Activated CD4-positive, alpha-beta T cell treated with anti-CD3 and anti-CD28 coated beads, Interleukin-10, Interleukin-2, amounts not matched to agents 100 ng/mL and 50 ng/mL, durations not matched to agents 16 hours and 8 hours (primary cell): ENCODE measurements at places on chromosomes 12 and 14.

DNA sequence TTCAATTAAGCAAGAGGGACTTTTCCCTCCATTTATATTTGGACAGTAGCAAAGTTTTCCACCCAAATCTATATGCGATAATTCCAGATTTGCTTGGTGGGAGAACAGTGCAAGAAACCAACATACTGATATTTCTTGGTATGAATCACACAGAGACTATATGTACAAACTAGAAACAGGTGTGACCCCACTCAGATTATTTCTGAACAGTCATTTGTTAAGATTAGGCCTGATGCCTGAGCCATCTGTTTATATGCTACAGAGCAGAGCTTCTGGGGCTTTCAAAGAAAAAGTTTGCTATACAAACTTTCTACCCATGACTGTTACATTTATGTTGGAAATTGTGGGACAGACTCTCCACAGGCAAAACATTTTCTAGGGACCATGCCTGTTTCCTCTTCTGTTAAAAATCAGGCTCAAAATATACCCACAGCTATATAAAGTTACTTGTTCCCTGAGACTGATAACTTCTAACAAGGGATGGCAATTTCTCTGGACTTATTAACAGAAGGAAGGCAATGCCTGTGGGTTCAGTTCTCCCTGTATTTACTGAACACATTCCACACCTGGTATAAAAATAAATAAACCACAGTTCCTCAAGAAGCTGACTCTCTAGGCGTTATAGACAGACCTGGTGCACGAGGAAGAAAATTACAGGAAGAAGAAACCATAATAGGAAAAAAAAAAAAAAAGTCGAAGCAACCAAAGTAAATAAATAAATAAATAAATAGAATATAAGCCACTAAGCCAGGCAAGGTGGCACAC, 8.0 kb downstream of the PTPN21 start:
- no peak for DNase-seq

GRCh38 chr12:124625867-124626675, 58.7 kb upstream of the NCOR2 start:
- DNase-seq, result no peak

- no peak for DNase-seq
Measured at GRCh38 chr14:103311171-103311997, 22.7 kb upstream of the EIF5 start.

GRCh38 chr14:69324341-69324931, 64.5 kb downstream of the GALNT16 start:
- DNase-seq, result no peak

DNA sequence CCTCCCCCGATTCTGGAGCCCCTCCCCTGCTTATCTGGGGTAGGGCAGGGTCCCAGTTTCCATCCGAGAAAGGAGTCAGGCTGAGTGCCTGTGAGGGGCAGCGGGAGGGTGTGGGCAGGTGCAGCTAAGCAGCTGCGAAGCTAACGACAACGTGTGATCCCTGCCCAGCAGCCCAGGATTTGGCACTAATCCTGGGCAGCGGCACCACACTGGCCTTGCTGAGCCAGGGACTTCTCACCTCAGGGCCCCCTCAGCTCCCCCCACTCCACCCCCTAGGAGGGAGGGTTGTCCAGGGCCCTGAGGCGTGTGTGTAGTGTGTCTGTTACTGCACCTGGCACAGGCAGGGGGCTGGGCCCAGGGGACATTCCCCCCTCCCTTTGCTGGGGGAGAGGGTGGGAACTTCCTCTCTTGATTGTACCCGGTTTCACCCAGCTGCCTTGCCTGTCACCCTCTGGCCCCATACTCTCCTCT, 1.8 kb downstream of the SMIM41 start:
- no peak for DNase-seq

GRCh38 chr12:108562348-108563135, at the start of gene ISCU:
Gene ISCU (plus strand): TSS chr12:108562596. CDS start chr12:108562623, 27 bp downstream.
- DNase-seq, result peak; percentile 99

- peak; percentile 32 for DNase-seq
Measured at GRCh38 chr14:105748204-105748578, 221.8 kb downstream of the TMEM121 start.

- no peak for DNase-seq
Measured at GRCh38 chr12:88805692-88806091, 225.4 kb upstream of the KITLG start.

- DNase-seq, result no peak
Measured at GRCh38 chr12:52007158-52007921, 594 bp downstream of the TAMALIN start.

GRCh38 chr12:51972849-51973273, 21.4 kb downstream of the ACVR1B start:
- DNase-seq, result peak; percentile 83

- no peak for DNase-seq
Measured at GRCh38 chr12:120286768-120287490, 4.8 kb downstream of the RNU4-2 start.

DNA sequence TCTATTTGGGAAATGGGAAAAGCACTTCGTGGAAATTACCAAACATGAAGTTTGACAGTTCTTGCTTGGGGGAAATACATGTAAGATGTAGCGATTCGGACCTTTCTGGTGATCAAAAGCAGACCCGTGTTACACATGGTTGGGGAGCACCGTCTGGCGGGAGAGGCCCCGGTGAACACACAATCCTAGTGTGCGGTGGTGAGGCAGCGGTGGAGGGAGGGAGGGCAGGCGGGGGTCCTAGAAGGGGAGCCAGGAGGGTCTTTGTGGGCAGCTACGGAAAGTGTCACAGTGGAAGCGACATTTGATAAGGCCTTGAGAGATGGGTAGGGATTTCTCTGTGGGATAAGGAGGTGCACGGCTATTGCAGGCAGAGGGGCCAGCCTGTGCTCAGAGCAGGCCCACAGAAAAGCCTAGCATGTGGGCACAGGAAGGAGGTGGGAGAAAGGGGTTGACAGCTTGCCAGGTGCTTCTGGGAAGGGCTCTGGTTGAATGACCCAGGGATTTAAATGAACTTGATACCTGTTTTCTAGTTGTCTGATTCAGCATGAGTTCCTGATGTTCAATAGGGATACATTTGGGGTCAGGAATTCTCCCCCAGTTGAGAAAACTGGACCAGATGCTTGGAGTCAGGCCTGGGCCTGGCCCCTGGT, 7.2 kb downstream of the MVK start:
- no peak for DNase-seq

DNA sequence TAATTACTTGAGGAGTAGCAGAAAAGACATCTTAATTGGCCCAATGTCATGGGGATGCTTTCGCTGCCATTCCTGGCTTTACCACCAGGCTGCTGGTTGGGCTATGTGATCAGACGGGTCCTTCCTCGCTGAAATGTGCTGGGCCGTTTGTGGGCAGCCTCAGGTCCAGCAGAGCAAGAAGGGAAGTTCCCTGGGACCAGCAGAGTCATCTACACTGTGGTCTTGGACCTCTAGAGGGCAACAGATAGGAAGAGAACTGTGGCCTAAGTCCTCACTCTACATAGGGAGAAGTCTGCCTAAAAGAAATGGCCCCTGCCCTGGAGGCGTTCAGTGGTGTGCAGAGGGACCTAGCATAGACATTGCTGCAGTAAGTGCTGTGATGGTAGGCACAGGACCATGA, 10.9 kb downstream of the EVL start:
- peak; percentile 72 for DNase-seq

DNA sequence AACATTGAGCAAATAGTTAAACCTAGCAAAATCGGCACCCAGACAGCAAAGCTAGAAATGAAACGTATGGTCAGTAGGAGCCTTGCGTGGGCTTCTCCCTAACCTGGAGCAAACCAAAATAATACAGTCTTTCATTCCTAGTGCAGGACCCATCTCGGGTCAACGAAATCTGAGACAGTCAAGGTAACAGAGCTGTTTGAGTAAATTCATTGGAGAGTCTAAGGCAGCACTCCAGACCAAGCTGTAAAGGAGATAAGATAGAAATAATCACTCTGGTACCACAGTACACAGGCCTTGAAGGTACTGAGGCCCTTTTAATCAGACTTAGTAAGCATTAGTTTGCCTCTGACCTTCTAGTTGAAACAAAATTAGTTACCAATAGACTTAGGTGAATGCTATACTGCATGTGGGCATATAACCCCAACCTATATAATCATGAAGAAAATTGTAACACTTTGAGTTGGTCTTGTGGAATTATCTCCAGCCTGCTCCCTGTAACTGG, 54.4 kb upstream of the BICD1 start:
- no peak for DNase-seq

DNA sequence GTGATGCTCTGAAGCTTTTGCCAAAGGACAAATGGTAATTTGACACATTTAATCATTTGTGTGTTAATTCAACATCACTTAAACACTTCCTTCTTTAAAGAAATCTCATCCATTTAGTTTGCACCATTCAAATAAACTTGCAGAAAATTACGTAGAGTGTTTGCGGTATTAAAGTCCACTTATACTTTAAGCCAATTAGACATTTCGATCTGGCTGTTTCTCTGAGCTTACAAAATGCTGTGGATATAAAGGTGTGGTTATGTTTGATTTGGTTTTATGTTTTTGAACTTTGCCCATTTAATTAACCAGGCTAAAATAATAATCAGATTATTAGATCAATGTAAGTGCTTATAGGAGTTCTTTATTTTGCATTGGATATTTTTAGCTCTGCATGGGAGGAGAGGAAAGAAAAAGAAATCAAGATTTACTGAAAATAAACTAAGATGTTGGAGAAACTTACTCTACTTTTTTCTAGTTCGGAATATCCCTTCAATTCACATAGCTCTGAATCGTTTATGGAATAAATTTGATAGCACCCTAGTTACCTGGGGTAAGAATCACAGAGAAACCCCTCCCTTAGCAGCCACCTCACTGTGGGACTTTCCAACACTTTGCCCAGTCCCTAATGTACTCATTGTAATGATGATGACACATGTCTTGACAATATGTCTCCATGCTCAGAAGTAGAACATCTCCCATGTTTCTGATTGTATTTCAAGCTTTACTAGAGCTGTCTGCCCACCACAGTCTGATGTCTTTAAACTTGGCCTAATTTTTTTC, 268.0 kb downstream of the BTG1 start:
- peak; percentile 47 for DNase-seq

DNA sequence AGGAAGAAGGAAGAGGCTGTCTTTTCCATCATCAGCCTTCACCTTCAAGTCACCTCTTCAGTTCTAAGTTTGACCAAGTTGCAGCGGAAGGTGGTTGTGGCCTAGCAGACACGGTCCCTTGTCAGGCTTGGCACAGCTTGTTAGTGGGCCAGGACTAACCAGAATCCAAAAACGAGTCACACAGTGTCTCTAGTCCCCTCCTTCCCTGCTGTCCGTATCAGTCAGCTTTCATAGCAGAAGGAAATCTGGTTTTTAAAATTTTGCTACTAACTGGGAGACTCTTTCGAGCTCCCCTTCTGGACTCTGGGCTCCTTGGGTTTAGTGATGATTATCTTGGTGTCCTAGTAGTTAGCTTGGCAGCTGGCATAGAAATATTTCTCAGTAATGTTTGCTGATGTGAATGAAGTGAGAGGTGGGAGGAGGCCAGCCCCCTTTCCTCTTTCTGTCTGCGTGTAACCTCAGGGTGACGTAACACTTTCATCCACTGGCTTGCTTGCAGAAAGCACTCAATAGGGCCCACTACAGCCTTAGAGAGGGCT, 3.8 kb downstream of the ETV6 start:
- DNase-seq, result peak; percentile 84

GRCh38 chr14:79581912-79582576, 629.3 kb downstream of the DIO2 start:
- DNase-seq, result no peak

DNA sequence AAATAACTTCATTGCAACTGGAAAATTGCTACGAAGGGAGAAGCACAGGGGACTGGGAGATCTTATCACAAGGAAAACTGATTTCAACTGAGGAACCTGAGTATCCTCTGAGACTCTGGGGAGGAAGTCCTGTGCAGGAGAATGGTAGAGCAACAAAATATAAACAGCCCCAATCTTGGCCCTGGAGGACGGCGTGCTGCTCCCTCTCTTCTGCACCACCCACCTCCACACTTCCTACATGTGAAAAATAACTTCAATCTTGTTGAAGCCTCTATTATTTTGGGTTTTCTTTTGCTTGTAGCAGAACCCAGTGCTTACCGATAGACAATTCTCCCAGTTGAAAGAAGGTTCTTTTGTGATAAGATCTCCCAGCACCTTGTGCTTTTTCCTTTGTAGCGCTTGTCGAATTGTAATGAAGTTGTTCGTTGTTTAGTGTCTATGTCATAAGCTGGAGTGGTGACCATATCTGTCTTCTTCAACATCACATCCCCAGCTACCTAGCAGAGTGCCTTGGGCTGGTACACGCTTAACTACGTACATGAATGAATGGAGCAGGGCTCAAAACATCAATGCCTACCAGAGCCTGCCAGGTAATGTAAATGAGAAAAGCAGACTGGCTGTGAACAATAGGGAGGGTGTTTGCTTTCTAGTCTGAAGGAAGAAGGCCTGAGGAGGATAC, 2.8 kb upstream of the CD4 start:
- DNase-seq, result no peak

- no peak for DNase-seq
Measured at GRCh38 chr12:74794522-74794921, 256.9 kb downstream of the ATXN7L3B start.

DNA sequence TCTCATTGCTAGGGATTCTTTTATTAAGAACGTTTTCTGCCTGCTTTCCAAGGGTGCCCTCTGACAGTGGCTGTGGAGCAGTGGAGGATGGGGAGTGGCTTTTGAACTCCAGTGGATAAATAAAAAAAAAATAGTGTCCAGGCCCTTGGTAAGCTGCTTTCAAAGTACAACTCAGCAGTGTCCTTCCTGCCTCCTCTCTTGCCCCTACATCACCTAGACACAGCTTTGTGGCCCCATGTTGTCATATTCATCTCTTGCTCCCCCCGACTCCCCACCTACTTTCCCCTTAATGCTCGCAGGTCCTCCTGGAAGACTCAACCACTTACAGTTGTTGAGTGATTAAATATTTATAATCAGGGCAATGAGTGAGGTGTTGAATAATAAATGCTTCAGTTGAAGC, 880.9 kb downstream of the BCL11B start:
- no peak for DNase-seq

DNA sequence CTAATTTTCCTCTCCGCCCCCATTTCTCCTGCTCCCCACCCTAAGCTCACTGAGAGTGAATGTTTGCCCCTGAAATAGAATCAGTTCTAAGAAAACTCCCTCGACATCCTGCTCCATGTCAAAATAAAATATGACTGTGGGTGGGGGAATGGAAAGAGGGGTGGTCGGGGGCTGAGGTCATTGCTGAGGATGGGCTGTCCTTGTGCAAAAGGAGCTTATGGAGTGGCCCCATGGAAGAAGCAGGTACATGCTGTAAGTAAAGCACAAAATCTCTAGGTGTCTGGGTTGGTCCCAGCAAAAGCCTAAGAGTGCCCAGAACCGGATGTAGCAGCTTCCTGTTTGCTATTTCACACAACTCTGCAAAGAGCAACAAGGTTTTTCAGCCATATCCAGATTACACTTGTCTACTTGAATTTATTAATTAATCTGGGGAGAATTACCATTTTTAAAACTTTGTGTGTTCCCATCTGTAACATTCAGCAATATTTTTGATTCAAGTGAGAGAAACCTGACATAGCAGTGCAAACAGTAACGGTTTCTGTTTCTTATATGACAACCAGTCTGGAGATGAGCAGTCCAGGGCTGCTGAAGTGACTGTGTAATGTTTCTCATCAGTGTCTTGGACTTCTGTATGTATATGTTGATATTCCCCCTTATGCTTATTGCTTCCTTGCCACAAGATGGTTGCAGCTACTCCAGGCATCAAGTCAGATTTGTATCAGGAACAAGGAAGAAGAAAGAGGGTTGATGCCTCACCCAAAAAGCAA, 40.4 kb upstream of the GZMB start:
- DNase-seq, result peak; percentile 76

GRCh38 chr14:76097547-76097946, 54.2 kb upstream of the GPATCH2L start:
- no peak for DNase-seq
